Stimulated activated CD8-positive, alpha-beta memory T cell treated with anti-CD3 and anti-CD28 coated beads, Interleukin-4, amount 100 ng/mL, for 1 hour (primary cell): ENCODE measurements at places on chromosomes 2 and 18.

GRCh38 chr18:25230658-25231326 is 121.2 kb downstream of the ZNF521 start:
- no peak for DNase-seq

DNA sequence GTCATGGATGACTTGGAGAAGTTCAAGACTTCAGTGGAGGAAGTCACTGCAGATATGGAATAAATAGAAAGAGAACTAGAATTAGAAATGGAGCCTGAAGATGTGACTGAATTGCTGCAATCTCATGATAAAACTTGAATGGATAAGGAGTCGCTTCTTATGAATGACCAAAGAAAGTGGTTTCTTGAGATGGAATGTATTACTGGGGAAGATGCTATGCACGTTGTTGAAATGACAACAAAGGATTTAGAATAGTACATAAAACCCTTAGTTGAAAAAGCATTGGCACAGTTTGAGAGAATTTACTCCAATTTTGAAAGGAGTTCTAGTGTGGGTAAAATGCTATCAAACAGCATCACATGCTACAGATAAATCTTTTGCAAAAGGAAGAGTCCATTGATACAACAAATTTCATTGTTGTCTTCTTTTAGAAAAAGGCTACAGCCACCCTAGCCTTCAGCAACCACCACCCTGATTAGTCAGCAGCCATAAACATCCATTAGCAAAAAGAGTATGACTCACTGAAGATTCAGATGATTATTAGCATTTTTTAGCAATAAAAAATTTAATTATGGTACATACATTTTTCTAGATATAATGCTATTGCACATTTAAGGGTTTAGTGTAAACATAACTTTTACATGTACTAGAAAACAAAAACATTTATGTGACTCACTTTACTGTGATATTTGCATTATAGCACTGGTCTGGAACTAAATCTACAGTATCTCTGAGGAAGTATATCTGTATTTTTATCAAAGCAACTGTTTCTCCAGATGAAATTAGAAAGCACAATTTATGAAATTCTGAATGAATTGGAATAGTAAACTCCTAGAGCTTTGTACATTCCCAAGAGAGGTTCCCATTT is 110.5 kb upstream of the TACR1 start:
- DNase-seq: no peak

- DNase-seq: no peak
Measured at GRCh38 chr2:136134126-136134525, 16.2 kb upstream of the CXCR4 start.

GRCh38 chr18:25113566-25113965 is 238.4 kb downstream of the ZNF521 start:
- no peak for DNase-seq

GRCh38 chr2:237044281-237044680 is 41.4 kb upstream of the COPS8 start:
- DNase-seq: no peak

GRCh38 chr2:218389333-218390150 is 7.5 kb downstream of the SLC11A1 start:
- DNase-seq: no peak

- no peak for DNase-seq
Measured at GRCh38 chr2:231382116-231382515, 13.4 kb upstream of the B3GNT7 start.

GRCh38 chr18:68219872-68220271 is 495.0 kb downstream of the TMX3 start:
- DNase-seq: no peak

GRCh38 chr2:62596061-62596921 is 90.3 kb upstream of the TMEM17 start:
- no peak for DNase-seq

DNA sequence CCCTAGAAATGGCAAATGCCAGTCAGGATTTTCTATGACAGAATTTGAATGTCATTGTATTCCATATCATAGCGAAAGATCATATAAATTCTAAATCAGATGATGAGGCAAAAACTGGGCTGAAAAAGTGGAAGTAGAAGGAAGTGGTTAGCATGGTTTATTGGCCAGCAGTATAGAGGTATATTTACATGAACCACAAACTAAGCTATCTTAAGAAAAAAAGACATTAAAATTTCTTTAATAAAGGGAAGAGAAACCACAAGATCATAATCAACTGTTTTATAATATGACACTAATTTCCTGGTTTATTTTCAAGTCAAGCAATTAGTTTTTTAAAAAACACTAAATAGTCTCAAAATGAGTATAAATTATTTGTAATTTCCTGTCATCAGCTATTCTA is 123.2 kb upstream of the LRP1B start:
- no peak for DNase-seq

DNA sequence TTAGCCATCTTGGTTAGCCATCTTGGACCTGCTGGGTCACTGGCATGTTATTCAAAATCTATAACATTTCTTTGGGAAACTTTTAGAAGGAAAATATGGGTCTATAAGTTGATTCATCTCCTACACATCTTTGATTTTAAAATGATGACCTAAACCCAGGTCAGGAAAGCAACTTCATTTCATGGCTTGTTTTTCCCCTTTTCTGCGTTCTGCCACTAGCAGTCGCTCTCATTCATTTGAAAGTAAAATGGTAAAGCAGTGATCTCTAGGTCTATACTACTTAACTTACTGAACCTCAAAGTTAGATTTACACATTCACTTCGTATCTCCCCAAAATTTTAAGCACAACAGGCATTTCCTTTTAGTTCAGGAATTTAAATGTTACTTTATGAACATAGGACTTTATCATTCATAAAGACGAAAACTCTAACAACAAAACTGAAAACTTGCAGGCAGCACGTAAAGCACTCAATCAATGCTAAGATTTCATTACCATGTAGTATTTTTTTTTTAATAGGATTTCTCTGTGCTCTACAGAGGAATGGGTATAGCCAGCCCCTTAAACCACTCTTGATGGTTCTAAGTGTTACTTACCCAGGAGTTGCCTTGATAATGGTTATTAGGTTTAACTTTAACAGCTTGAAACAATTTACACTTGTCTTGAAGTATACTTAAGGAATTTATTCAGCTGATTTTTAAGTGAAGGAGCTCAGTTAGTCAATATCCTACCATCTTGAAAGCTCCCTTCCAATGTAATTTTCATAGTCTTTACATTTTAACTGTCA is 62.5 kb downstream of the GORASP2 start:
- DNase-seq: no peak

DNA sequence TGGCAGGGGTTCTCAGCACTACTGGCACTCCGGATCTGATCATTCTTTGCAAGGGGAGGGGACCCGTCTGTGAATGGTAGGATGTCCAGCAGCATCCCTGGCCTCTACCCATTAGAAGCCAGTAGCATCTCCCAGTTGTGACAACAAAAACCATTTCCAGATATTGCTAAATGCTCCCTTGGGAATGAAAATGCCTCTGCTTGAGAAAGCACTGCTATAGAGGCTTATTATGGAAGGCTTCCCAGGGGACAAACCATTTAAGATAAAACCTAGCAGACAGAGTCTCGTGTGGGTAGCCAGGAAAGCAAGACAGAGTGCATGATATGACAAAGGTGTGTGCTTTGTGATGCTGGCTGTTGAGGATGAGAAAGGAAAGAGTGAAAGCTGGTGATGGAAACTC is 273.7 kb downstream of the TMX3 start:
- DNase-seq: no peak

DNA sequence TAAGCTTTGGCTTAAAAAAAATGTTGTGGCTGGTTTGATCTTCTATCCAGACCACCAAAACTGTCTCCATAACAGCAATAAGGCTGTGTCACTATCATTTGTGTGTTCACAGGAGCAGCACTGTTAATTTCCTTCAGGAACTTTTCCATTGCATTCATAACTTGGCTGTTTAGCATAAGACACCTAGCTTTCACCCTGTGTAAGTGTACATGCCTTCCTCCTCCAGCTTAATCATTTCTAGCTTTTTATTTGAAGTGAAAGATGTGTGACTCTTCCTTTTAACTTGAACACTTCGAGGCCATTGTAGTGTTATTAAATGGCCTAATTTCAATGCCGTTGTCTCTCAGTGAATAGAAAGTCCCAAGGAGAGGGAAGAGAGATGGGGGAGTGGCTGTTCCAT is 352.9 kb upstream of the VWC2L start:
- no peak for DNase-seq

DNA sequence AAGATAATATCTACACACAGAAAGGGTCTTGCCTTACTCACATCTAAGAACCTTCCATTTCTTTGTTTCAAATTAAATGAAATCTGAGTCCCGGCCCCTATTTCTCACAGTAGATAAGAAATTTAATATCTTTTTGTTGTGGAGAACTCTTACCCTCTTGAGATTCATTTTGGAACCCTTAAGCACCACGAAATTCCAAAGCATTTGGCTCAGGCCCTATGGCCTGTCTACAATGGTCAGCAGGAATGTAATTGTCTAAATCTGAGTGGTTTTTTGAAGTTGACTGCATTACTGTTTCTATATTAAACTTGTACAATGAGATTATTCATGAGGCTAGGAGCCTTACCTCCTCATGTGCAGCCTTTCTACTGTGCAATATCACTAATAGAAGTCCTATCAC is 723.3 kb downstream of the TSN start:
- no peak for DNase-seq
